ENCODE measurements at places on chromosomes 6 and 20.

GRCh38 chr20:8509809-8510208 is 377.7 kb downstream of the PLCB1 start:
- no peak for DNase-seq

GRCh38 chr6:42013134-42013516 is 37.2 kb upstream of the TAF8 start:
- DNase-seq, result no peak

DNA sequence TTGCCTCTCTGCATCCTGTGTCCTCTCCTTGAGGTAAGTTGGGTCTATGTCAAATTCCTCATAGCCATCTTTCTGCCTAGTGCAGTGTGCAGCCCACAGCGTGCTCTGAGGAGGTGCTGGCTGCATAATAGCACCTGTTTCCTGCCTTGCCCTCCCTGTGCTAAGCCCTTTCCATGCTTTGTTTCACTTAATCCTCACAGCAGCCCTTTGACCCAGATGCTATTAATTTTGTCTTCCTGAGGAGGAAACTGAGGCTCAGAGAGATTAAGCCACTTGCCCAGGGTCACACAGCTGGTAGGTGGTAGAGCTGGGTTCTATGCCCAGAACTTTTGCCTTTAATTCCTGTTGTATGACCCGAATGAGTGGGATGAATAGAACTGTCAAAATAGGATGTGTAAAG is 13.5 kb downstream of the FAM83D start:
- no peak for DNase-seq

DNA sequence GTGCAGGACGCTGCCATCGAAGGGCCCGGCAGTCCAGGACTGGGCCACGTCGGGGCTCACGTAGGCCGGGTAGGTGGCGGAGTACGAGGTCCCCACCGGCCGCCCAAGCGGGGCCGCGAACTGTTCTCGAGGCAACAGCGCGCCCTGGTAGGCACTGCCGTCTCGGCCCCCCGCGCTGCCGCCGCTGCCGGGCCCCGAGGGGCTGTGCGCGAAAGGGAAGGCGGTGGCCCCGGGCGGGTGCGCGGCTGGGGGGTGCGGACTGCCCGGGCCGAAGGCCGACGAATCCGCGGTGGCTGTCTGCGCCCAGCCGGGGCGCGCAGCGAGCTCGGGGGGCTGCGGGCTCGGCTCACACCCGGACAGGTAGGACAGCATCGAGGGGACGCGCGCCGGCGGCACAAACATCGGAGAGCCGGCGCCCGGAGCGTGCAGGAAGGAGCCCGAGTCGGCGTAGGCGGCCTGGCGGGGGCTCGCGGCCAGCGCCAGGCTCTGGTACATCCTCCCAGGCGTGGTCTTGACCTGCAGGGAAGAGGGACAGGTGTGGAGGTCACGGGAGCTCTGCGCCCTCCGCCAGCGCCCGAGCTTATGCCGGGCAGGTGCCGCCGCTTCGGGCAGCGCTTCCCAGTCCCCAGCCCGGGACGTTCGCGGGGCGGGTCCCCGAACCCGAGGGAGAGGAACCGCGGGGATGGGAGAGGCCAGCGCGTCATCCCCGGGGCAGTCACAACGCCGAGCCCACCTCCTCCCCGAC is 596 bp downstream of the GATA5 start:
- DNase-seq, result no peak

GRCh38 chr6:83867527-83868161 is 8.2 kb downstream of the CYB5R4 start:
- no peak for DNase-seq

- no peak for DNase-seq
These were observed 79.5 kb downstream of the CDH4 start for GRCh38 chr20:61331543-61331942.

- DNase-seq, result no peak
These were observed 204.3 kb downstream of the TFAP2C start for GRCh38 chr20:56833427-56833826.

DNA sequence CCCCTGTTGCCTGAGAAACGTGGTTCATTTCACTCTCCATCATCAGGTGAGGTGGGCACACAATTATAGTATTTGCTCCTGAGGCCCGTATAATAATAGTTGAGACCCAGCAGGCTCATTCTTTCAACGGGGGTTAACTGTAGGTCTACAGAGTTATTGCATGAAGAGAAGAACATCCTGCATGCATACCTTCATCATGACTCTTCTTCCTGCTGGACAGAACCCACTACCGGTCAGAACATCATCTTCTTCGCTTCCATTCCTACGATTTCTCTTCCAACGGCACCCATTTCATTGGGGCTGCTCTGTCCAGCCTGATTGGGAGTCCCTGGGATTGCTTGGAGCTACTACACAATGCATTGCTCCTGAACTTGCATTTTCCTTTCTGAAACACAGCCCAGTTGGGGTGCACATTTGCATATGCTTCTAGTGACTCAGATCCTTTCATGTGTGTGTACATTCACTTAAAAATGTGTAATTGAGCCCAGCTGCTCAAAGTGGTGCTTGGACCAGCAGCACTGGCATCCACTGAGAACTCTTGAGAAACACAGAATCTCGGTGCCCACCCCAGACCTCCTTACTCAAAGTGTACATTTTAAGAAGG is 57.4 kb downstream of the SLC24A3 start:
- no peak for DNase-seq

- no peak for DNase-seq
These were observed 120.2 kb upstream of the MAP3K4 start for GRCh38 chr6:160871320-160871719.

DNA sequence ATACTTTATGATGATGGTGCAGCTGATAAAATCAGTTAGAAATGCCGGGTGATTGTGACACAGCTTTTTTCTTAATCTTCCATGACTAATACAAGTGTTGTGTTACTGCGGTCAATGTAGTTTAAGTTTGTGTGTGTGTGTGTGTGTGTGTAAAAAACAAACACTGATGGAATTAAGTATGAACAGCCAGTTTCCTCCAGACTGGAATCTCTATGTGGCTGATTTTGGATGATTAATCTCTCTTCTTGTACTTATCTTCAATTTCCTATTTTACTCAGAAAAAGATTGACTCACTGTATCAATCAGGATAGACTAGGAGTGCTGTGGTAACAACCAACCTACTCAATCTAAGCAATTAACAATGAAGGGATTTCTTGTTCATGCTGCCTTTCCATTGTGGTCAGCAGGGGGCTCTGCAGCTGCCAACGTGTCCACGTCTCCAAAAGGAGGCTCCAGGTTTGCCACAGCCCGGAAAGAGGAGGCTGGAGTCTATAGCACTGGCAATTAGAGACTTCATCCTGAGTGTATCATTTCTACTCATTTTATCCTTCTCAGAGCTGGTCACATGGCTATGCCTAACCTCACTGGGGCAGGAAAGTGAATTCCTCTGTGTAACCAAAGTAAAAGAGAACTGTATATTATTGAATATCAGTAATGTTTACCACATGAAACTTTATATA is 107.7 kb downstream of the CD109 start:
- DNase-seq, result no peak

- no peak for DNase-seq
These were observed 19.4 kb downstream of the TNFRSF21 start for GRCh38 chr6:47290124-47290834.

Measured in T-cell (primary cell).